Dermis microvascular lymphatic vessel endothelial cell (primary cell): ENCODE measurements at places on chromosomes 3 and 15.

- DNase-seq: no peak
Measured at GRCh38 chr3:35624698-35625097, 14.6 kb upstream of the ARPP21 start.

DNA sequence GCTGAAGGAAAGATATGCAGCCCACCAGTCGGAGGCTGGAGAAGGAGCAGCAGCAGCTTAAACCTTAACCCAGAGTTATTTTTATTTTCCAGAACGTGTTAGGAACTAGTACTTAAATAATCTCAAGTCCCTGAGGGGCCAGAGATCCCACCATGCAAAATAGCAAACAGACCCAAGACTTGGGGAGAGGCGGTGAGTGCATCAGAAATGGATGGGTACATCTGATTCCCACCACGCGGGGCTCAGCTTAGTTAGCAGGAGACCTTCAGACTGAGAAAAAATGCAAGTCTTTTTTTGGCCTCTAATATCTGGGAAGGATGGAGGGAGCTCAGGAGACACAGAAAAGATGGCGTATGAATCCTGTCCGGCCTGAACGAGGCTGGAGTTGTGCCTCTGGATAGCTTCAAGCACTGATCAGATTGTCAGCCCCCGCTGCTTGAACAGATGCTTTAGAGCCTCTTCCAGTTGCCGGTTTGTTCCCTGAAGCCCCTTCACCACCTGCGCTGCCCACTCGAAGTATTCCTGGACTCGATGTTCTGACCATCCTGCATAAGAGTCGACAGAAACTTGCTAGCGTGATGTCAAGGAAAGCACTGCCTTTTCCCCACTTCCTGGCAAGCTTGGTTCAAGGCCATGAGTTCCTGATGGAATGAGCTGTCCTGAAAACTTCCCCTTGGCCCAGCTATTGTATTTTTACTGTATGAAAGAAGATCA is 1.3 kb downstream of the HDDC3 start:
- DNase-seq: peak; percentile 51

- no peak for DNase-seq
Measured at GRCh38 chr3:16801698-16802097, 83.1 kb upstream of the PLCL2 start.

GRCh38 chr3:188169830-188170455 is 16.0 kb downstream of the LPP start:
- no peak for DNase-seq

DNA sequence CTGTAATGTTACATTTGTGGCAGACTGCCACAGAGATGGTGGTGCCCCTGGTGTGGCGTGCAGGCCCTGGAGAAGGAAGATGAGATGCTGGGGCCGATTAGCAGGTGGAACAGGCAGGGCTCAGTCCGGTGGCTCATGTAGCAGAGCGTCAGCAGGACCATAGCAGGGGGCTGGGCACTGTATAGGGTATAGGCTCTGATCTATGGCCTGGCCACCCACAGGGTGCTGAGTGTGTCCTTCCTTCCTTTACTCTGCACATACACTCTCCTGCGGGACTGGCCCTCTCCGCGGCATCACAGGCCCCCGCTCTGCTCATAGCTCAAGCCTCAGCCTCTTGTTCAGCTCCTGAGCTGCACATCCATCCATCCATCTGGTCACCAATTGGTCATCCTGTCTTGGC is 143.6 kb downstream of the OPA1 start:
- no peak for DNase-seq

GRCh38 chr3:8945890-8946600 is 17.2 kb downstream of the RAD18 start:
- DNase-seq: no peak

- DNase-seq: no peak
Measured at GRCh38 chr3:177832880-177833279, 635.6 kb upstream of the TBL1XR1 start.

DNA sequence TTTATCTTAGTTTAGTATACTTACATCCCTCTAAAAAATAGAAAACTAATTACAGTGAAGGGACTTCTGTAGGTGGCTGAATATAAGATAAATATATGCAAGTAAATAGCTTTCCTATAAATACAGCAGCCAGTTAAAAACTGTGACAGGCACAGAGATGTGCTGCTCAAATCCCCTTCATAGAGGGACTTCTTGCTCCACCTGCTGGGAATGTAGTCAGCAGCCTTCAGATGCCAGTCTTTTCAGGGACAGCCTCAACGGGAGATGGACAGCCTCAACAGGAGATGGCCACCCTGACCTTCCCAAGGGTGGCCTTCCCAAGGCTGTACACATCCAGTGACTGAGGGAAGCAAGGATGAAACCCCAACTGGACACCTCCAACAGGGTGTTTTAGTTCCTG is 15.7 kb upstream of the PRR23E start:
- DNase-seq: peak; percentile 10

- no peak for DNase-seq
Measured at GRCh38 chr3:190533511-190534281, 19.8 kb downstream of the IL1RAP start.

DNA sequence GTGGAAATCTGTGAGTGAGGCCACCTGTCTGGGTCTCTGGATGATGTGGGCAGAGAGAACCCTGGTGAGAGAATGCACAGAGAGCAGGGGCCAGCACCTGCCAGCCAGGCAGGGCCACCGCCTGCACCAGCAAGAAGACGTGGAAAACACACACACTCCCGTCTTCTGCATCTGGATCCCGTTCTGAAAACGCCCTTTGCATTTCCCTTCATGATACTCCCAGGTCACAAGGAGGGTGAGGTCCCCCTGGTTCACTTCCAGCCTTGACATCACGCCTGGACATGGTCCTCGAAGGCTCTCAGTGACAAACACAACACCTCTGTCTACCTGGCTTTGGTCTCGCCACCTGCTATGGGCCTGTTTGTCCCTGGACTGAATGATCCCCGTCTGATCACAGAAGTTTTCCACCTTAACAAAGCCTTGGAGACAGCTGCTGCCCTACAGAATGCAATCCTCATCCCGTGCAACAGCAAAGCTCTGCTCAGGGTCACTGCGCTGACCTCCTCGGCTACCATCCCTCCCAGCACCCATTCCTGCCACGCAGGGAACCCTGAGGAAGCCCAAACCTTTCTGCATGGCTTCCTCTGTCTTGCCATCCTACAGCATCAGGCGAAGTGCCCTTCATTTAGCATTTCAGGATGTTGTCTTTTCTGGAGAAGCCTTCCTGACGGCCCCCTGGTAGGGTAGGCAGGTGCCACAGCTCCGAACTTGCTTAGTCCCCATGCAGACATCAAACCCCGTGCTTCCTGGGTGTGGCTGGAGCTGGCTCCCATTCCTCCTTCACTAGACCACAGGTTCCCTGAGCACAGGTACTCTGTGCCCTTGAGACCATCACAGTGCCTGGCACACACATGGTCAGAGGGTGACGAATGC is 122.5 kb downstream of the ATP10A start:
- DNase-seq: no peak

DNA sequence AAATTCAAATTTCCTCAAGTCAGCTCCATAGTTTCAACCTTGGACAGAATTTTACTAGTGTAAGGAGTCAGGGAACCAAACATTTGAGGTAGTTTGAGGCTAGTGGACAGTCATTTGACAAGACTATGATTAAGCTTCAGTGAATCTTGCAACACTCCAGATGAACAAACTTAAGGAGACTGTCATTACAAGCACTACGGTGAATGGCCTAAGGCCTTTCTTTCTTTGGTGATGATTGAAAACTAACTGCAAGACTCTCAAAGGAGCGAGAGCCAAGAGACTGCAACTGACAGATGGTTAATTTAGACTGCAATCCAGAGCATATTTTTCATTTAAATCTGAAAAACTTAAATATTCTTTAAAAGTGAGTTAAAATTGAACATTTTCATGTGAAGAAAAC is 272.3 kb upstream of the NECTIN3 start:
- no peak for DNase-seq

DNA sequence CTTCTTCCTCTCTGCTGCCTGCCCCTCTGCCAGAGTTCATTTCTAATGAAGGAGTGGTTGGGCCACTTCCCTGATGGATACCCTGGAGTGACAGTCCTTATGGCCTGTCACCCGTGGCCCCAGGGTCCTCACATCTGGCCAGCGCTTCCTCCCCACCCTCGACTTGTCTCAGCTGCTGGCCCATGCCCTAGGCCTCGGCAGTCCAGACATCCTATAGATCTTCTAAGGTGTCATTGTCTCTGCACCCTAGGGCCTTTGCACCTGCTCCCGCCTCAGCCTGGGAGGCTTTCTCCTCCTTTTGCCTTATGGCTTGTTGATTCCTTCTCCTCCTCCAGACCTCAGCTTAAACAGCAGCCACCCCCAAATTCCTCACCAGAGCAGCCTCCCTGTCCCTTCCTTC is 181.0 kb downstream of the NSMCE3 start:
- DNase-seq: no peak

DNA sequence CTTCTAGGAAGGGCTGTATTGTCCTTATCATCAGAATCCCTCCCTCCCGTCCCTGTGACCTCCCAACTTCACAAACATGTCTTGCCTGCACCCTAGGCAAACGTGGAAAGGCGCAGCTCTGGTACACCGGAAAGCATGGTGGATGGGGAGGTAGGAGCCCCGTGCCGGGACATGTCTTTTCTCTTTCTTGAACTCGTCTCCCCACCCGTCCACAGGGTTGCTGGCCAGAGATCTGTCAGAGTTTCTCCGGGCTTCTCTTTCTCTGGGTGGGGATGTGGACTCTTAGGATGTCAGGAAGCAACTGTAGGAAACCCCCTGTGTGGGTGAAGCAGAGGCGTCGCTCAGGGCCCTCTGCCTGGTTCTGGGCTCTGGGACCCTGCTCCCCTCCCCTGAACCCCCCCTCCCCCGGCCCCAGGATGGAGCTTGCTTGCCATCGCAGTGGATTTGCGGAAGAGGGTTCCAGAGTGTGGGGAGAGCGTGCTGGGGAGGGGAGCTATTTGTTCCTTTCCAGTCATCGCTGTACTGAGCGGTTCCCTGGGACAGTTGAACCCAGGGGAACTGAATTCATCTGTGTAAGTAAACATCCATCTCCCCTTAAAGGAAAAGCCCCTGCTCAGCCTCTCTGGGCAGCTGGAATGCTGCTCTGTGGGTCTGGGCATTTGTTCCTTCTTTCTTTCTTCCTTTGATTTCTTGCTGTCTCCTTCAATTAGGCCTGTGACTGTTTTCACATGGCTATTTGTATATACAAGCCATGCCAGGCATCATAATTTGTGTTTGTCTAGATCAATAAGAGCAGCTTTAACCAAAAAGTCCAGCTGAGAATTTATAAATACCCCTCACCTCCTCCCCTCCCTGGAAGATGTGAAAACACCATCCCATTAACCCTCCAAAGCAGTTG is 72.8 kb downstream of the SMAD3 start:
- DNase-seq: no peak

GRCh38 chr3:72163809-72164634 is 379.1 kb upstream of the PROK2 start:
- no peak for DNase-seq

- no peak for DNase-seq
Measured at GRCh38 chr3:170077361-170077760, 39.6 kb downstream of the GPR160 start.

GRCh38 chr3:49775538-49775937 is 10.8 kb downstream of the IP6K1 start:
- DNase-seq: no peak

GRCh38 chr3:57095363-57095762 is 34.9 kb downstream of the SPATA12 start:
- DNase-seq: no peak

GRCh38 chr15:101459579-101460300 is 29.8 kb downstream of the PCSK6 start:
- no peak for DNase-seq

DNA sequence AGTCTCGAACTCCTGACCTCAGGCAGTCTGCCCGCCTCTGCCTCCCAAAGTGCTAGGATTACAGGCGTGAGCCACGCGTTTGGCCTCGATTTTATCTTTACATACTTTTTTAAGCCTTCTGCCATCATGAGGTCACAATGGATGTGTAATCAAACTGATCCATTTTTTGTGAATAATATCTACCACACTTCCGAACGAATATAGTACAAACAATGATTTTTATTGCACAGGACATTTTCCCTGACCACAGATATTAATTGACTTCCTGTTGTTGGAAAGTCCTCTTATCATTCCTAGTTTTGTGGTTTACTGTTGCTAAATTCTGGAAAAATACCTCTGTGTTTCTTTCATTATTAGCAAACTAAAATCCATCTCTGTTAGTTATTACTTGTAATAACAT is 68.9 kb downstream of the MINDY2 start:
- DNase-seq: peak; percentile 80

- peak; percentile 11 for DNase-seq
Measured at GRCh38 chr3:35659768-35660167, 20.4 kb downstream of the ARPP21 start.

GRCh38 chr3:29171043-29171990 is 109.6 kb upstream of the RBMS3 start:
- DNase-seq: peak; percentile 56

- no peak for DNase-seq
Measured at GRCh38 chr3:142647856-142648255, 51.7 kb downstream of the PLS1 start.

DNA sequence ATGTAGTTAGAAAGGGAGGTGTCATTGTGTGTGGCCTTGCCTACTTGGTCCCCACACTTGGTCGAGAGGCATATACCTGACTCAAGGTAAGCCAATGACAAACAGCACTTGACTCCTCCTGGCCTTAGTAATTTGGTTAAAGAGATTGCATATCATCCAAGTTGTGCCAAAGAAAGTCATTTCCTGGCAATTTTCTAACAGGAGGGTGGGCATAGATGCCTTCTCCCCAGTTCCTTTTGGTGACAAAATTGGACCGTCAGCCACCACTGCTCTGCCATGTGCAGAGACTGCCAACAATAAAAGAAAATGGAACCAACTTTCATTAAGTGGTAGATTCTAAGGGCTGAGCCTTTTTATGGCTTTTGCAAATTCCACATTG is 7.9 kb upstream of the LEKR1 start:
- no peak for DNase-seq

GRCh38 chr15:69032703-69033373 is 18.3 kb downstream of the NOX5 start:
- DNase-seq: no peak

- no peak for DNase-seq
Measured at GRCh38 chr3:189108067-189108466, 63.7 kb upstream of the TPRG1 start.

GRCh38 chr3:152076148-152076547 is 192.6 kb upstream of the MBNL1 start:
- no peak for DNase-seq

DNA sequence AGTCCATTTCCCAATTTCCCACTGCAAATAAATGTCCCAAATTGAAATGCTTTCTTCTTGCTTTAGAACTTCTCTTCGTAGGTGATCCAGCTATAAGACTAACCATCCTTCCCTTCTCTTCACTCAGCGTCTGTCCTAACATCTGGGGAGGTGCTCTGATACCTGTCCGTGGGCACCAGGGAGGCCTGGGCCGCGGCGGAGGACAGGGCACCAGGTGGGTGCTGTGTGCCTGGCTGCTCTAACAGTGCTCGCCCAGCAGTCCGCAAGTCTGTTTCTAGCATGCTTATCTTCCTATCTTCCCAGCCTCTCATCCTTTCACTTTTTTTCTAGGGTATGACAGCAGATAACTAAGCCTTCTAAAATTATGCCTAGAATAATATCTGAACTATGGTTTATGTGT is 37.3 kb downstream of the NKIRAS1 start:
- DNase-seq: no peak

- no peak for DNase-seq
Measured at GRCh38 chr15:78676424-78677110, 35.6 kb upstream of the CHRNB4 start.
